Stimulated activated CD4-positive, alpha-beta T cell treated with anti-CD3 and anti-CD28 coated beads, Interleukin-1b, Interleukin-23, amount 100 ng/mL, for 1 hour (primary cell): ENCODE measurements at places on chromosomes 6 and 20.

DNA sequence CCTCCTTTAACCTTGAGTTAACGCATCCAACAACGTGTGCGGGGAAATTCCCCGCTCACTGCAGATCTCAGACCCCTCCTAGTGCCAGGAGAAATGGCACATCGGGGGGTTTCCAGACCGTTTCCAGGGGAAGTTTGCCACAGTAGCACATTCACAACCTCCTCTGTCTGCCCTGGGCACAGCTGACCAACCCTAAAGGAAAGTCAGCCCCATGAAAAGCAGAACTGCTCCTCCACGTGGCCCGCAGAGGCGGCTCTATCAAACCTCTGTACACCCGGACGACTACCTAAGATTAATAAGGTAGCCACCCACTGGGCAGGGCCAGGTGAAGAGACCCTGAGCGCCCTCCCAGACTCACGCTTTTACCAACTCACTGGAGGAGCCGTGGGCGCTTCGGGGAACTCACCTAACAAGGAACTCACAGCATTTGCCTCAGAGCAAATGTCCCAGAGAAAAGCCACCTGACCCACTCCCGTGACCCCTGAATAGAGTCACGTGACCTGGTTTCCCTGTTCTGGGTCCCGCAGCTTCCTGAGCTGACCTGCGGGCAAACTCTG is 93.1 kb downstream of the PRND start:
- peak; percentile 58 for DNase-seq

GRCh38 chr6:147468634-147469033 is 39.9 kb upstream of the SAMD5 start:
- no peak for DNase-seq

DNA sequence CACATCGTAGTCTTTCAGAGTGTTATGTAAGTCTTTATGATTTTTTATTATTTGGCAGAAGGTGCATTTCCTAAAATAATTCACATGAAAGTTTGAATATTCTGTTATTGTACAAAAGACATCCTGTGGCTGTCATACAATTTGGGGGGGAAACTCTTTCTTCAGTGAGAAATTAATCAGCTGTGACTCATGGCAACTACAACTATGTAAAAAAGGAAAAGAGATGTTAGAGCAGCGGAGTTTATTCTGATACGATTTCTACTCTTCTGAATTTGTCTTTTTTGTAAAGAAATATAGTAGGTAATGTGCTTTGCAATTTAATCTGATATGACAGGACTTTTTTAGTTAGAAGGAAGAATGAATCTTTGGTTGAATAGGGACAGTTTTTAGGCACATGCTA is 14.2 kb downstream of the COL19A1 start:
- no peak for DNase-seq

DNA sequence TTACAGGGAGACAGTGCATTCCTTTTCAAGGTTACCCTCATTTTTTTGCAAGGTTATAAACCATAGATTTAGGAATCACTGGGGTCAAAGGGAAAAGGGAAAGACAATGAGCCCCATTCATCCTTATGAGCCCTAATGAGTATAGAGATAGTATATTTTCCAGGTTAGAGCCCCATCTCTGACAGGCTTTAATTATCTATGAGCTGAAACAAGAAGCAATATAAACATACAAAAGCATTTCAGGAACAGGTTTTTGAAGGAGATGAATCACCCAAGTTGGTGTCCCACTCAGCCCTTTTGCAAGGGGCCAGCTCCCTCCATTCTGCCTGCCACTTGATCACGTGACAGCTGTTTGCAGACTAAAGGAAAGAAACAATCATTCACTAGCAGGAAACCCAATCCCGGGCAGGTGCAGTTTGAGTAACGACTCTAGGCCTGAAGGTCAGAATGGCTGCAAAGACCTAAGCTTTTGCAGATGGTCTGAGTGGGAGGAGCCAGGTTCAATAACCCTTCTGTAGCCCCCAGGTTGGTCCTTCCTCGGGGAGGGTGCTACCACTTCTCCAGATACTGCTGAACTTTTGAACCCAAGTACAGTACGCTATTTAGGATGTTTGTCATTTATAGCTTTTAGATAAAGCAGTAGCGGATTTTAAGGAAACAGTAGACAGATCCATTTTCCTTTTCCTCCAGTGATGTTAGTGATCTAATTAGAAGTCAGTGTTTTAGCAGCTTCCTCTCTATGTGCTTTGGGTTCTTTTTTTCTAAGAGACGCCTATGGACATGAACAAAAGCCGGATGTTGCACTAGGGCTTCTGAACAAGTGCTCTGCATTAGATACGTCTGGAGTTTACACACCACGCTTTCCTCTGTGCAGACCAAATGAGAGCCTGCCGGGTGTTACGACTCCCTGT is 253.2 kb downstream of the SOX4 start:
- no peak for DNase-seq

- DNase-seq = no peak
Measured at GRCh38 chr6:154518396-154518795, 7.9 kb upstream of the CNKSR3 start.

DNA sequence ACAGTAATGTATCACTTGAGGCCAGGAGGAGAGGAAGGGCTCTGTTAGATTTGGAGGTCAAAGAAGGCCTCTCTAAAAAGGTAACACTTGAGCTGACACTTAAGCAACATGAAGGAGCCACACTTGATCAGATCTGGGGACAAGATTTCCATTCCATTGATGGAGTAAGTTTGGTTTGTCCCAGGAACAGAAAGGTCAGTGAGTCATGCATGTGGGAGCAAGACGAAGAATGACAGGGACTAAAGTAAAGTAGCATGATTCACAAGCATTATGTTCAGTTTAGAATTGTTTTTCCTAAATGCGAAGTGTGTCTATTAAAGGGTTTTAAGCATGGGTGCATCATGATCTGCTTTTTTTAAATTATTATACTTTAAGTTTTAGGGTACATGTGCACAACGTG is 47.4 kb downstream of the COL21A1 start:
- no peak for DNase-seq

DNA sequence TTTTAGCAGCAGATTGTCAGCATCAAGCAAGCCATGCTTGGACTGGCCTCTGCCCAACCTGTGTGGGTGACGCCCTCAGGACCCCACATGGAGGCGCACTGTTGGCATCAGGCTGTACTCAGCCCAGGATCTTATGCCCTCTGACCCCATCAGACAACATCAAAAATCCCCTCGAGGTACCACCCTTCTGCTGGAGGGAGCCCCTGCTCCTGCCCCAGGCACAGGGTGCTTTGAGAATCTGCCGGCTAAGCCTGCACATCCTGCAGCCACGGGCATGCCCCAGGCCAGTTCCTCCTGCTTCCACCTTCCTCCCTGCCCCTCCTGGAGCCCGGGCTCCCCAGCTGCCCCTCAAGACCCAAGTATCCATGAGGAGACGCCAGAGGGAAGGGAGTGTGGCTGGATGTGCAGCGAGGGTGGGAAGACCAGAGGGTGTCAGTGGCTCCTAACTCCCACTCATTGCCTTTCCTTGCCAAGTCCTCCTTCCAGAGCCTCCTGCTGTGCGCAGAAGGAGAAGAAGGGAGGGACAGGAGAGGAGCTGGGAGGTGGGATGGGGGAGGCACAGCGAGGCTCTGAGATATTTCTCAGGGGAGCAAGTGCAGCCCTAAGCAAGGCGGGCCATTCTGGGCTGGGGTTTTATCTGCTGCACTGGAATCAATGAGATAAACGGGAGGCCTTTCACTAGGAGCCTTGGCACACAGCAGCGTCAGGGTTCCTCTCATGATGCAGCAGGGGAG is 77.4 kb upstream of the CST7 start:
- DNase-seq = no peak

DNA sequence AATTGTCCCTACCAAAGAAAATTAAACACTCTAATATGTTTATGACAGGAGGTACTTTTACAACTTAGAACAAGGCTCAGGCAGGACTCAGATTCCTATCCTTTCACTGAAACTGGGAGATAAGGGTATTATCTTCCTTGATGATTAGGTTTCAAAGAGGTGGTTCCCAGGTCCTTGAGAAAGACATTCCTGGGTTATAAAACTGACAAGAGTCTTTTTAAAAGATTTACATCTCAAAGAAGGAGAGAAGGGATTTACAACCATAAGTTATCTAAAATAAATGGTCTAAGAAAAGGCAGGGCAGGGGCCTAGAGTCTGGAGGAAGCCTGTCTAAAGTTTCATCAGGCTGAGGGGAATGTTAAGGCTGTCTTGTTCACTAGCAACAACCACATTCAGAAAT is 1492.5 kb downstream of the HACE1 start:
- no peak for DNase-seq

DNA sequence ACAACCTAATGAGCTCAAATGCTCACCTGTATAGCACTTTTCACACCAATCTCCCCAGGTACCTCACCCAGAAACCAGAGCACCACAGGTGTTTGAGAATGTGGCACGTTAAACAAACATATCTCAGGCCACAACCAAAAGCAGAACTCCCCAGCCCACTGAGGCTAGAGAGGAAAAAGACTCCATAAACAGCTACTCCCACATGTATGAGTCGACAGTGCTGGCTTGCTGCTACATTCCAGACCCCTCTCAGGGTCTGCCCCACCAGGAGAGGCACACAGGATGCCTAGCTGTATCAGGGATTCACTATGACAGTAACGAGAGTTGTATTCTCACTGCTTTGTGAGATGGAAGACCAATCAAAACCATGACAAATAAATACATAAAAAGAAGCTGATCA is 242.6 kb upstream of the ARID1B start:
- no peak for DNase-seq

DNA sequence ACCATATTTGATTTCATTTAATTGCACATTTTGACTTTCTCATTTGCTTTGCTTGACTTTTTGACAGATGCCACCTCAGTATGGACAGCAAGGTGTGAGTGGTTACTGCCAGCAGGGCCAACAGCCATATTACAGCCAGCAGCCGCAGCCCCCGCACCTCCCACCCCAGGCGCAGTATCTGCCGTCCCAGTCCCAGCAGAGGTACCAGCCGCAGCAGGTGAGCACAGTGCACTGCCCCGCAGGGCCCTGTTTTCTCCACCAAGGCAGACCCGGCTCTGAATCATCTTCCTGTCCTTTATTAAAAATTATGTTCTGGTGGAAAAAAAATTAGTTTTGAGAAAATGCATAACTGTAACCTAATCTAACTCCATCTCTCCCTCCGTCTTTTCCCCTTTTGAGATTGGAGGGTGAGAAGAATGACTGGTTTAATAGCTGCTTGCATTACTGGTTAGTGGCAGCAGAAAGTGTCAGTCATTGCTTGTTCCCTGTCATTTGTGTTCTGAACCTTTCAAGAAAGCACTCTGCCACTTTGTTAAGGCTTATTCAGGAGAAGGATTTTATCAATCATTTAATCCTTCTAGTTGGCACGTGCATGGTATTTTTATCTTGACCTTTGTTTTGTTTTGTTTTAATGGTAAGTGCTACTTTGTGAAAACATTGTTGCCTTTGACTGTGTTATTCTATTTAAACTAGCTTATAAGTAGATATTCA is 124.3 kb downstream of the ARID1B start:
- no peak for DNase-seq

GRCh38 chr6:32889533-32889932 is 35.5 kb downstream of the PSMB9 start:
- no peak for DNase-seq

- DNase-seq = no peak
Measured at GRCh38 chr6:27260369-27260768, 12.9 kb downstream of the PRSS16 start.

- DNase-seq = no peak
Measured at GRCh38 chr6:112883095-112883494, 536.0 kb downstream of the RFPL4B start.

- no peak for DNase-seq
Measured at GRCh38 chr20:1883986-1884385, 11.2 kb upstream of the SIRPA start.

GRCh38 chr6:2376429-2377355 is 131.3 kb upstream of the GMDS start:
- DNase-seq = no peak

DNA sequence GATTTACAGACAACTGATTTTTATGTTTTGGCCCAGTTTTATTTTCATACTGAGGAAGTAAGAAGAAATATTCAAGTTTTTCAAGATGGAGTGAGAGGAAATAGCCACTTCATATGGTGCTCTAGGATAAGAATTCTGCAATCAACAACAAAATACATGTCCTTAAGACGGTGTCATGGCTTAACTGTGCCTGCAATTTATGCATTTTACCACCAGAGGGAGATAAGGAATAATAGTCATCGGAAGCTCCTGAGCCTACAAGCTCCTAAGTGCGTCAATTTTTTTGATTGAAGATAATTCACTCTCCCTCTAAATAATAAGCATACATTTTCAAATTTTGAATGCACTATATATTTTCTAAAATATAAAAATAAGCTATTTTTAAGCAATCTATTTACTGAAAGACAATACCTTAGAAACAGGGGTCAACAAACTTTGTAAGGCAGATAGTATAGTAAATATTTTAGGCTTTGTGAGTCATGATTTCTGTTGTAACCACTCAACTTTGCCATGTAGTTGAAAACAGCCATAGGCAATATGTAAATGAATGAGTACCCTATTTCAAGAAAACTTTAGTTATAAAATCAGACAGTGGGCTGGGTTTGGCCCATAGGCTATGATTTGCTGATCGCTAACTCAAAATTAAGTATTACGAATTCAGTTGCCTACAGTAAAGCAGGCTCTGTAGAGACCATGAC is 230.9 kb upstream of the DTNBP1 start:
- DNase-seq = no peak

- no peak for DNase-seq
Measured at GRCh38 chr6:35052694-35053565, 88.2 kb downstream of the TCP11 start.

GRCh38 chr6:6191909-6192308 is 128.6 kb downstream of the F13A1 start:
- no peak for DNase-seq

DNA sequence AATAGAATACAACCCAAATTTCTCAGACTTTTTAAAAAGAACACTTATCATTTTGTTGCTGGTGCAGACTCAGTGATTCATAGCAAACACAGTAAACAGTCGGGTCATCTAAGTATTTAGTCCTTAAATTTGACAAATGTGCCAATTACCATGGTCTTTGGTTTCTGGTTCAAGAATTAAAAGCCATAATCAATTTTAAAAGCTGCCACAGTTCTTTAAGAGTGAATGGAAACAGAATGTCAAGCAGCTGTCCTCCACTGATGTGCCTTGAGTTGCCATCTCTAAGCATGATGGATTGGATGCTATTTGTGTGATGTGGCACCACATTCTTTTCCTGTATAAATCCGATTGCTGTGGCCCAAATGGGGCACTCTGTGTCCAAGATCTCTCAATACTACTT is 67.2 kb upstream of the MLIP start:
- DNase-seq = no peak

DNA sequence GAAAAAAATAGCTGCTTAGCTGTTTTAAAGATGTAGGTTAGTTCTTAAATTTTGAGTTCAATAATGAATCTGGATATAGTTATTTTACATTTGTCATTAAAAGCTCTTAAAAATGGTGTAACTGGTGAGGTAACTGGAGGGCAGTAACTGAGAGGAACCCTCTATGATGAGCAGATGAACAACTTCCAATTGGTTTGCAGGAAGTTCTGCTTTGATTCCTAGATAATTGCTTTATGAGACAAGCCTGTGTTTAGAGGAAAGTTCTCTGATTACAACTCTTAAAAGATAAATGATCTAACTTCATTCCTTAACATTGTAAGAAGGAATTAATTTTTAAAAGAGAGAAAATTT is 8.5 kb downstream of the MYLIP start:
- DNase-seq = no peak

GRCh38 chr6:24614043-24614420 is 32.0 kb downstream of the KIAA0319 start:
- DNase-seq = no peak
